HCT116 (cell line): ENCODE measurements at places on chromosomes 7 and 10. TPM values are rescaled to one million over a fixed set of nuclear protein-coding genes. Genes with fewer than 3 reads are reported as not detected.

DNA sequence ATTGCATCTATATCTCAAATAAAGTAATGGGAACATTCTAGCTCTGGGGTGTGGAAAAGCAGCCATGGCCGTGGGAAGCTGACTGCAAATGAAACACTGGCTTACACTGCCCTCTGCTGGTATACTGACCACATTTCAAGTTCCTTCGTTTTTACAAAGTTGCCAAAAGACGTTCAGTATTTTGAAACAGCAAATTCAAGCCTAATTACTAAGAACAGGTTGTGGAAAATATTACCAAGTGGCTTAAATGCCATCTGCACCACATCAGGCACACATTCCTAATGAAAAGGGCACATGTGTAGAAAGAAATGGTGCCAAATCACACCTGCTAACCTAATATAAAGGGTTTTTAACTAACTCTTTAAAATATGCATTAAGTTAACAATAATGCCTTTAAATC is 83.9 kb downstream of the JAZF1 start:
- DNase-seq: peak; percentile 42

GRCh38 chr7:79241288-79242060 is 212.0 kb downstream of the MAGI2 start:
- DNase-seq: no peak

AOC1 gene
- total RNA-seq: 0.37 TPM

FANK1 gene
- 5.4 TPM for total RNA-seq

GRCh38 chr7:130998993-130999602 is 265.1 kb upstream of the KLF14 start:
- DNase-seq: peak; percentile 90

INMT gene
- 0.32 TPM for total RNA-seq

DNA sequence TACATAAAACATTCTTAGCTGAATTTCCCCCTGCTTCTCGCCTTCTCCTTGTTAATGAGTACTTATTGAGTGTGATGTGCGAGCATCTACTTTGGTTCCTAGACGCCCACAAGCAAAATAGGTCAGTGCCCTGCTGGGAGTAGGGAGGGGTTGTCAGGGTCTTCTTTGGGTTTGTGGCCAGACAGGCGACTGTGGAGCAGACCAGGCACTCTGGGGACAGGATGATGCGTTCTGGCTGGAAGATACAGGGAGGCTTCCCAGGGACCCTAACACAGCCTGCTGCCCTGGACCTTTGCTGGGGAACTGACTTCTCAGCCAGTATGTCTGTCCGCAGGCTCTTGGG is 227.2 kb downstream of the CUX1 start:
- DNase-seq: no peak

DNA sequence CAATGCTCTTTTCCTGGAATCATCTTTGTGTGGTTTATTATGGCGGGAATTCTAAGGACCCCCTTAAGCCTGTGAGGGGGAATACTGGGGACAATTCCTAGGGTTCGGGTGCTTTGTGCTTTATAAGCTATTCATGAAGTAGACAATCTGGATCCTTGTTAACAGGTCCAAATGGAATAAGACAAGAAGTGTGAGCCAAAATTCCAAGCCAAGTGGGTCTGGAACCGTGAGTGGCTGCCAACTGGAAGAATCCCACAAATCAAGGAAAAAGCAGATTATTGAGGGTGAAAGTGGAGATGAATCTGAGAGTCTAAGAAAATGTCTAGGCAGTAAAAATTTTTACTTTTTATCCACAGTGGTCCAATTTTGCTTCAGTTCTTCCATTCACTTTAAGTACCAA is 136.8 kb downstream of the MDFIC start:
- DNase-seq: no peak

DNA sequence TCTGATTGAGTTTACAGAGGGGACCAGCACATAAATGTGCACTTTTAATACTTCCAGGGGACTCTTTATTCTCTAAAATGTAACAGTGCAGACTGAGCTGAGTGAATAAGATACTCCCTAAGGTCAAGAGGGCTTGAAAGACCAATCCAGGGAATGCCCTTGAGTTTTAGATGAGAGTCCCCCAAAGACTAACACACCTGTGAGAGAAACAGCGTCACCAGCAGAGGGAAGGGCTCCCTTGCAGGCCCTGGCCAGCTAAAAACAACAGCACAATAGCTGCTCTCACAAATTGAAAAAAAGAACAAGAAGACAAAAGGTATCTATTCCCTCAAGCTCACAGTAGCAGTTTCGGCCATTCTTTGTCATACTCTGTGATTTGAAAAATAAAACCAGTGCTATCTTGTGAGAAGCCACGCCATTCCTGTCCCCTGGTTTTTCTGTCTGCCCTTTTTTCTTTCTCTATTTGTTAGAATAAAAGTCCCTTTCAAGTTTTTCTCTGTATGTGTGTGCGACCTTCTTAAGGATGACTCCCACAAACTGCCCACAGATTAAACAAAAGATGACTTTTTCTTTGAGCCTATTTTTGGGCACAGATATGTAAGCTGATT is 230.4 kb upstream of the BMPER start:
- DNase-seq: no peak

DNA sequence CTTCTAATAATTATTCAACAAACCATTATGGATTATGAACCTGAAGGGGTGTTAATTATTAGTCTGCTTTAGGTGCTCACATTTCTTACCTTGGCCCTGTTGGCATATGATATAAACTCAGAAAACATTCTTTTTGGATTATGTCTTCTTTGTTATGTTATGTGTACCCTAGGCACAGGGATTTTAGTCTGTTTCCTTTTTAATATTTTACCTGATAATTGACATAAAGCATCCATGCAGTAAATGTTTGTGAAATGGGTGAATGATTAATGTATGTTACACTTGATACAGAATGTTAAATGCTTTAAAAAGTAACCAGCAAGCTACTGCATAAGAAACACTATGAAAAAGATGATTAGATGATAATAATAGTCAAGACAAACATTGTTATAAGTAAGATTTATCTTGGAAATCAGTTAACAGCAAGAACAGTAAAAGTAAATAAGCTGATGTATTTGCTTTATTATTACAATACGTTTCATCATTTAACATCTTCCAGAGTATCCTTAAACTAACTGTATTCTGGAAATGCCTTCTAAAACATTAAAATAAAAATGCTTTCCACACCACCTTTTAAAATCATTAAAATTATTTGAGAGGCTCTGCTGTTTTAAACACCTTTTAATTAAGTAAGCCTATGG is 204.7 kb downstream of the RELN start:
- no peak for DNase-seq

DNA sequence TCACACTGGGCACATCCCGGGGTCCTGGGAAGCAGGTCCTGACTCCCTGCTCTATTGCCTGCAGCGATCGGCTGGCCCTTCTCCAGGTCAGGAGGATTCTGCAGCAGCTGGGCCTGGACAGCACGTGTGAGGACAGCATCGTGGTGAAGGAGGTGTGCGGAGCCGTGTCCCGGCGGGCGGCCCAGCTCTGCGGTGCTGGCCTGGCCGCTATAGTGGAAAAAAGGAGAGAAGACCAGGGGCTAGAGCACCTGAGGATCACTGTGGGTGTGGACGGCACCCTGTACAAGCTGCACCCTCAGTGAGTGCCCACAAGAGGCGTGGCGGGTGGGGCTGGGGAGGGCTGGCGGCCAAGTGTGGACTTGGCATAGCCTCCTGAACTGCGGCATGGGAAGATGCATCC is 12.8 kb upstream of the HK1 start:
- no peak for DNase-seq

DNA sequence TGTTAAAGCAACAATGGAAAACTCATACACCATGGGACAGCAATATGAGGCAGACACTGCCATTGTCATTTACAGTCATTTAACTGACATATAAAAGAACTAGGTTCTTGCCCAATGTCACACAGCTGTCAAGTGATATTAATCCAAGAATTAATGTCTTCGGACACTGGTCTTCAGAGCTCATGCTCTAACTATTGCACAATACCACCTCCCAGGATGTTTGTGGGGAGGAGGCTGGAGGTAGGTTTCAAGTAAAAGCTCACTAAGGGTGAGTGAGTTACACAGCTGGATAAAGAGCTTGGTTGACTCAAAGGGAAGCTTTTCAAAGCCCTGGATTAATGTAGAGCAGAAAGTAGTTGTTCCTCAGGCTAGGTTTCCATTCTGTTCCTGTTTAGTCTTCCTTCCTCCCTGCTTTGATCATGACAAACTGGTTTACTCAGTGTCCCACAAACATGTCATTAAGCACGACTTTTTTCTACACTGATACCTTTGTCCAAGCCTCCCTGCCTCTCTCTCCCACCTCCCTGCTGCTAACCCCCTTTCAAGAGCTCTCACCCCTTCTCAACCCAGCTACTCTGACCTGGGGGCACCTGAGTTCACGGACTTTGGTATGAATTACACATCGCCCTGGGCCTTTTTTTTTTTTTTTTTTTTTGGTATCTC is 987 bp upstream of the EXOC6 start:
- DNase-seq: no peak

- DNase-seq: no peak
Observed at GRCh38 chr10:30155401-30155800, 96.0 kb upstream of the JCAD start.

- DNase-seq: no peak
Observed at GRCh38 chr7:133196856-133197612, 55.8 kb upstream of the EXOC4 start.

ANKRD16 gene
- 9.4 TPM for total RNA-seq

GRCh38 chr7:133912916-133913697 is 214.0 kb upstream of the LRGUK start:
- DNase-seq: no peak

SMKR1 gene
- total RNA-seq: 8.9 TPM

TAS2R4 gene
- total RNA-seq: 1.2 TPM

DNA sequence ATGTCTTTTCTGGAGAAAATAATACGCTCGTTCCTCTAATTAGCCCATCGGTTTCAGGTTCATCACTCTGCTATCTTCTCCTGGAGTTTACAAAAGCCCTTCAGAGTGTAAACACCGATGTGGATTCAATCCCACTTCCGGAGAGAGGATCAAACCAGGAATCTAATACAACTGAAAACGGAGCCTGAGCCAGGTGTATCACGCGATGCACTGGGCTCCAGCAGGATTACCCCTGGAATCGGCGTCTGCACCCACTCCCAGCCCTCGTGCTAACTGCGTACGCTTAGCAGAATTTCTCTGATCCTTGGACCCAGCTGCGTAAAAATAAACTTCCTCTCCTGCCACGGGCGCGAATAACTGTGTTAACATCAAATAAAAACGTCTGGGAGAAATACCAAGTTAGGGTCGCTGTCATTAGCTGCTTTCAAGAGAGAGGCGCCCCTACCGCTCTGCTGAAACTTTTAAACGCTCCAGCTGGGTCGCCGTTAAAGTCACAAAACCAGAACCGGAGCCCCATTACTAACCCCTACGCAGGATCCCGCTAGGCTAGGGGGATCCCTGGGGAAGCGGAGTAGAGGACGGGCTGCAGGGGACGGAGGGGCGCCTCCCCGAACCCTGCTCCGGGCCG is 502 bp downstream of the ZNF3 start:
- no peak for DNase-seq

GRCh38 chr10:95758351-95759025 is 2.5 kb downstream of the ENTPD1 start:
- no peak for DNase-seq

GRCh38 chr7:158740657-158741293 is 36.2 kb upstream of the NCAPG2 start:
- DNase-seq: no peak

FAM107B gene
- 41.6 TPM for total RNA-seq

PRPS1L1 gene
- total RNA-seq: not detected

GRCh38 chr10:45410807-45411606 is 37.0 kb downstream of the ALOX5 start:
- no peak for DNase-seq

DNA sequence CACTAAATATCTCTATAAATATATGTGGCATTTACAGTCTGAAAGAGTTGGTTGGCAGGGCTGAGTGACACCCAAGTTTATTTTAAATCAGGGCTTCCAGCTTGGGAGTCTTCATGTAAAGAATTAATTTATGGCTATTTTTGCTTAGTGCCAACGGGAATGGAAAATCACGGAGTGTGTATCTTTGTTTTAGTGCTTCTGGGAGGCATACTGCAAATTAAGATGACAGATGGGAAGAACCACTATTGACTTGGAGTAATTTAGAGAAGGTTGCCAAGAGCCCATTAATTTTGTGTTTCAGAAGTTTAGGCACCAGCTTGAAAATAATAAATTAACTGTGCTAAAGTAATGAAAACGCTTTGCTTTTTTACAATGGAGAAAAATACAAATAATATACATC is 135.2 kb downstream of the GPR37 start:
- DNase-seq: no peak

GRCh38 chr7:1466524-1467271 is 7.4 kb upstream of the MICALL2 start:
- DNase-seq: no peak

GRCh38 chr10:87092376-87092860 is 2.2 kb downstream of the GLUD1 start:
- DNase-seq: no peak

- no peak for DNase-seq
Observed at GRCh38 chr10:100779329-100779728, 33.9 kb downstream of the PAX2 start.

DNA sequence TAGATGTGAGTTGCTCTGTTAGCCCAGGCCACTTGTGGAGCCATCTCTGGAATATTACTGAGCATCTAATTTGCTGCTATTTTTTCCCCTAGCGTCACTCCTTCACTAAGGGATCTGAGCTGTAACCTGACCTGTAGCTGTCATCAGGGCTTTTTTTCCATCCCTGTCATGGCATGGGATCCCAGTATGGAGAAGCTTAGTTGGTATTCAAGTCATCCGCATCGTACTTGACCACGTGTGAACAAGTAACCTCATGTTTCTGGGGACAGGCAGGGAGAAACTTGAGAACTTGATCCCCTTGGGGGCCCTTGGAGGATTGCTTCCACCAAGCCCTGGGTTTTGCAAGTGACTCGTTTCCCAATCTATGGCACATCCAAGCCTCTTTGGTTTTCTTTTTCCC is 474.4 kb upstream of the GALNT17 start:
- DNase-seq: no peak

DNA sequence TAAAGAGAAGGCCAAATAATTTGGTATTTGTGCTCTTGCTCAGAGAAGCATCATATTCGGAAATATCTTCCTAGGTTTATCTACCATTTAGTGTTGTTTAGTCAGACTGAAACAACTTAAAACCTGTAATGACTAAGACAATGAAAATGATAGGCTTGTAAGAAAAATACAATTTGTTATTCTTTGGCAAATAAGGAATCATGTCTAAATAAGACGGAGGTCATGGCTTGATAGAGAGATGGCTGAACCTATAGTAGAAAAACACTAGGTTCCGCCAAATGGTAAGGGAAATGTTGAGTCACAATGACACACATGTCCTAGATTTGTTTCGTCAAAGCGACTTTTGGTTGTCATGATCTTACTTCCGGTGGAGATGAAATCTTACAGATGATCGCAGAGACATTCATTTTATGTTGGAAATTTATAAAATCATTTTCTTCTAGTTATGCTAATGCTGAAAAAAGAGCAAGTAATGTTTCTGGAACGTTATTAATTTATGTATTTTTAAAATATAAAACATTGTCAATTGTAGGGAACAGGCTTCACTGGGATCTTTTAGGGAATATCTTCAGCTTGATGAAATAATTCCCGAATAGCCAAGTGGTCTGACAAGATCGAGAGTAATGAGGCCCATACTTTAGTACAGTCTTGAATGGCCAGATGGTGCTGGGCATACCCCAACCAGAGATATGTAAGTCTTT is 1.0 kb downstream of the SRGN start:
- no peak for DNase-seq

FAM171A1 gene
- 32.5 TPM for total RNA-seq
